Osteocyte (in vitro differentiated cells): ENCODE measurements at places on chromosomes 4 and X. TPM values are rescaled to one million over a fixed set of nuclear protein-coding genes. Genes with fewer than 3 reads are reported as not detected.

DNA sequence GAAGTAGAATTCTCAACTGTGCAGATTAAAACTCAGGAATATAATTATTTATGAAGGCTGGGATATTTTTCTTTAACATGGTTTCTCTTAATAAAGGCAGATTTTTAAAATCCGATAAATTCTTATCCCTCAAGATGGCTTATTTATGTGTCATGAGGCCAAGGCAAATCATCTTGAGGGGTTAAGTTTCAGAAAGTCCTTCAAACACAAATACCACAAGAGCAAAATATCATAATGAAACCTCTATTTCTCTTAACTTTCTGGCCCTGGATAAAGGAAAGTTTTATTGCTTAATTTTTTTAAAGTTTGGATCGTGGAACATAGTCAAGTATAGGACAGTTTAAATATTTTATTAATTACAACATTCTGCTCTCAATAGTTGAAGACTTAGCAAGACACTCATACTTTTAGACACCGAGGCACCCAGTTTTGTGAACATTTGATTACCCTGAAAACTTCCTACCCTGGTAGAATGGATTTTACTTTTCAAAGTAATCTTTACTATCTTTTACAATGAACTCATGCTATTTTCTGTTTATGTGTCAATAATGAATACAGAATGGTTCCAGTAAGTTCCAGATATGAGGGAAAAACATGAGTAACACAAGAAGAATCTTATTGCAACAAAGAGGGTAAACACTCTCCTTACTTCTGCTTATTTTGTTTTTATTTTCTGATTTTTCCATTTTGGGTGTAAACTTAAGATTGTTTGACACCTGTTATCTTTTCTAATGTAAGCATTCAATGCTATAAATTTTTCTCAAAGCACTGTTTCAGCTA lies 200.7 kb upstream of the IL15 start:
- H3K4me3 ChIP-seq = no peak overlapping the region
- H3K36me3 ChIP-seq = no peaks in the 10 kb centered on the region
- H3K27ac ChIP-seq = no peak overlapping the region
- peaks cover 16% of the 10 kb centered on the region for H3K4me1 ChIP-seq

GRCh38 chr4:105198541-105198940 lies 51.9 kb downstream of the TET2 start:
- no peak overlapping the region for H3K27ac ChIP-seq
- peaks cover 14% of the 10 kb centered on the region for H3K36me3 ChIP-seq
- no peak overlapping the region for H3K4me3 ChIP-seq
- no peaks in the 10 kb centered on the region for H3K27me3 ChIP-seq
- no peak for DNase-seq

- no peak for DNase-seq
- H3K36me3 ChIP-seq = no peaks in the 10 kb centered on the region
- no peak overlapping the region for H3K27ac ChIP-seq
- H3K4me3 ChIP-seq = no peak overlapping the region
- no peaks in the 10 kb centered on the region for H3K27me3 ChIP-seq
Observed at GRCh38 chr4:149292425-149293007, 523.1 kb downstream of the IQCM start.

DNA sequence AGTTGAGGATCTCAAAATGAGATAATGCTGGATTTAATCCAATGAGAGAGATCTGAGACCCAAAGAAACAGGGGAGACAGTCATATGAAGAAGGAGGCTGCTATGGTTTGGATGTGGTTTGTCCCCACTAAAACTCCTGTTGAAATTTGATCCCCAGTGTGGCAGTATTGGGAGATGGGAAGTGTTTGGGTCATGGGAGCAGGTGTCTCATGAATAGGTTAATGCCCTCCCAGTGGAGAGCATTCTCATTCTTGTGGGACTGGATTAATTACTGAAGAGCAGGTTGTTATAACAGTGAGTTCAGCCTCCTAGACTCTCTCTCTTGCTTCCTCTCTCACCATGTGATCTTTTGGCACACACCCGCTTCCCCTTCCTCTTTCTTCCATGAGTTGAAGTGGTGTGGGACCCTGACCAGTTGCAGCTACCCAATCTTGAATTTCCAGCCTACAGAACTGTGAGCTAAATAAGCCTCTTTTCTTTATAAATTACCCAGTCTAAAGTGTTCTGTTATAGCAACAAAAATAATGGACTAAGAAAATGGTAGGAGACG lies 70.3 kb downstream of the PPEF2 start:
- no peaks in the 10 kb centered on the region for H3K4me1 ChIP-seq
- no peaks in the 10 kb centered on the region for H3K36me3 ChIP-seq
- no peak overlapping the region for H3K4me3 ChIP-seq

The F8A2 gene
- not detected in 2 replicates for total RNA-seq
